ENCODE measurements at places on chromosomes 1 and 21. TPM values are rescaled to one million over a fixed set of nuclear protein-coding genes. Genes with fewer than 3 reads are reported as not detected.

GRCh38 chr1:67489643-67490042, 59.4 kb upstream of the SERBP1 start:
- no peak for DNase-seq

DNA sequence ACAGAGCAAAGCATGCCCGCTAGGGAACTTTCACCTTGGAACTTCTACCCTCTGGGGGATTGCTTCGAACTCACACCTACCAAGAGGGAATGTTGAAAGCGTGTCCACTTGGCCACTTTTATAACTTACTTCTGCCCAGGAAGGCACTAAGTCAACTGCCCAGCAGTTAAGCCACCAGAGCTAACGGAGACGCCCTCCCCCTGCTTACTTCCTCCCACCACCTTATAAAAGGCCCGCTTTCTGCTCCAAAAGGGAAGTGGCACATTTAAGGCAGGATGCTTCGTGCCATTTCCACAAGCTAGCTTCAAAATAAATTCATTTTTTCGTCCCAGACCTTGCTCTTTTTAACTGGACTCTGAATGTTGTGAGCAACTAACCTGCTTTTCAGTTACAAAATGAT, 3.2 kb upstream of the AK2 start:
- no peak for DNase-seq

GRCh38 chr1:214425101-214425500, 126.3 kb downstream of the PTPN14 start:
- DNase-seq = no peak

DNA sequence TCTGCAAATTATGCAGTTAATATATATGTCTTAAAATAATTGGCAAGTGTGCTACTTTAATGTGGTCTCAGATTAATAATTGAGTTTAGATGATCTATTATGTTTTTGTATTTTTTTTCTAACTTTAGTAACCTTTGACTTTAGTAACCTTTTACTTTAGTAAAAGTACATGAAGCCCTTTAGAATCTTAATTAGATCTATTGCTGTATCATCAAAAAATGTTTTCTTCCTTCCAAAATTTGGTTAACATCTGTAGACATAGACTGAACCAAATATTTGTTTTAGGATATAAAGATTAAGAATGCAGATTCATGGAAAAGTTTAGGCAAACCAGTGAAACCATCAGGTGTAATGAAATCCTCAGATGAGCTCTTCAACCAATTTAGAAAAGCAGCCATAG, 25.7 kb upstream of the EPHX4 start:
- DNase-seq = no peak

DNA sequence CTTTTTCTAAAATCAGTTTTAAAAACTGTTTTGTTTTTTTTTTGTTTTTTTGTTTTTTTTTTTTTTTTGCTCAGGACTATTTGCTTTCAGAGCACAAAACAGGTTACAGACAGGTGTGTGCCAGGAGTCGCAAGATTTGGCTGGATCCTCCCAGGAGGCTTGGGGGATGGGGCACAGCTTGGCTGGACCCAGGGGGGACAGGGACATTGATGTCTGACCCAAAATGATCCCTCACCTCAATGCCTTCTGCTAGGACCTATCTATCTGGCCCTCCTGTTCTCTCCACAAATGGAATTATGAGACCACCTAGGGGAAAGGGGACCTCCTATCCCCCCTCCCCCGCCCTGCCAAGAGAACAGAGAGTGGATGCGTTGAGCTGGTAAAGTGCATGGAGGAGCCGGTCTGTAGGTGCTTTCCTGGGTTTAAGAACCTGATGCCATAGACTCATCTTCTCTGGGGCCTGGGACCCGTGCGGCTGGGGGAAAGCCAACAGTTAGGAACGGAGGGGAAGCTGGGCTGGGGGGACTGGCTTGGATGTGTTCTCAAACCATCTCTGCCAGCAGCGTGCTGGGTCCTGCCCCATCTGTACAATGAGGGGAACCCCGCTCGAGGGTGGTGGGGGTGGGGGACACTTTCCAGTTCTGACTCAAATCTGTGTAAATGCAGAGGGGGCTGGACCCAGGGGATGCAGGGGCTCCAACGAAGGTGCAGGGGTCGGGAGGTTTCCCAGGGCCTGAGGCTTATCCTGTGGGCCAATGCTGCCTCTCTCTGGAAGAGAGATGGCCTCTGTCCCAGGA, 28.9 kb downstream of the RUNX3 start:
- no peak for DNase-seq

- DNase-seq = no peak
These were observed 10.2 kb downstream of the TRAF3IP3 start for GRCh38 chr1:209766051-209766450.

DNA sequence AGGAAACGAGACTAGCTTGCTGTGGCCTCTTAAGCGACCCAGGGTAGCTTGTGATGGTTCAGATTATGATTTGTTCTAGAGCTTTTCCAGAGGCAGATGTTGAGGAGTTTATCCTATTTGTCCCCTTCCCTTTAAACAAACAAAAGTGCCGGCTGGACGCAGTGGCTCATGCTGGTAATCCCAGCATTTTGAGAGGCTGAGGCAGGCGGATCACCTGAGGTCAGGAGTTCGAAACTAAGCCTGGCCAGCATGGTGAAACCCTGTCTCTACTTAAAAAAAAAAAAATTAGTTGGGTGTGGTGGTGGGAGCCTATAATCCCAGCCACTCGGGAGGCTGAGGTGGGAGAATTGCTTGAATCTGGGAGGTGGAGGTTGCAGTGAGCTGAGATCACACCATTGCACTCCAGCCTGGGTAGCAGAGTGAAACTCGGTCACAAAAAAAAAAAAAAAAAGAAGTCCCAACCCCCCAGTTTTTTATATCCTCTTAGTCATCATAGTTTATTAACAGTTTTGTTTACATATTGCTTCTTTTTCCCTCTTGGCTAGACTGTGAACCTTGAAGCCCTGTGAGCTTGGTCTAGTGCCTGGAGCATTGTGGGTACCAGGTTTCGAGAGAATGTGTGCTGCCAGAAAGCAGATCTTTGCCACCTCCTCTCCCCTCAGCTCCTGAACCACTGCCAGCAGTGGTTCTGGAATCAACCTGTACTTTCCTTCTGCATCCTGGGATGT, 29.8 kb downstream of the MAPKAPK2 start:
- DNase-seq = no peak

DNA sequence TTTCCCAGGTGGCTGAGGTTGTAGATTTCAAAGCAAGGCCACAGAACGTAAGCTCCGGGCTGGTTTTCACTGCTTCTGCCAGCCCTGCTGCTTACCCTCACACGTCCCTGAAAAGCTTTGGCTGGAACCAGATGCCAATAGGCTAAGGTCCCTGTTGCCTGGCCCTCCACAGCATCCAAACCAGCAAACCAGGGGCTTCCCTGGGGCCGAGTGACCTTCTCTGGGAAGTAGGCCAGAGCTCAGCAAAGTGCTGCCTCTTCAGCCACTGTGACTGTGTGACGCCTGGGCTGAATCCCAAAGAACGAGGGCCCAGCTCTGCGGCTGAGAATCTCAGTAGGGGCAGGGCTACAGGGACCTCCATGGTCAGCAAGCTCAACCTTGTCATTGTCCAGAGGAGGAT, 28.9 kb upstream of the RBM15 start:
- no peak for DNase-seq

GRCh38 chr1:30295674-30296073, 427.7 kb downstream of the MATN1 start:
- no peak for DNase-seq

PLA2G2D gene
- polyA plus RNA-seq = 0.06 TPM

LCE6A gene
- polyA plus RNA-seq = not detected

AMPD1 gene
- 0.06 TPM for polyA plus RNA-seq

All from renal cortex interstitium (tissue), 15 donors.